ENCODE measurements at places on chromosomes 1 and 21. TPM values are rescaled to one million over a fixed set of nuclear protein-coding genes. Genes with fewer than 3 reads are reported as not detected.

The C1orf87 gene
- total RNA-seq, result not detected

The TAS1R1 gene
- not detected for total RNA-seq

The RGSL1 gene
- not detected for total RNA-seq

The PPM1J gene
- not detected for total RNA-seq

The FCAMR gene
- total RNA-seq, result 0.88 TPM

The HES3 gene
- total RNA-seq, result not detected

DNA sequence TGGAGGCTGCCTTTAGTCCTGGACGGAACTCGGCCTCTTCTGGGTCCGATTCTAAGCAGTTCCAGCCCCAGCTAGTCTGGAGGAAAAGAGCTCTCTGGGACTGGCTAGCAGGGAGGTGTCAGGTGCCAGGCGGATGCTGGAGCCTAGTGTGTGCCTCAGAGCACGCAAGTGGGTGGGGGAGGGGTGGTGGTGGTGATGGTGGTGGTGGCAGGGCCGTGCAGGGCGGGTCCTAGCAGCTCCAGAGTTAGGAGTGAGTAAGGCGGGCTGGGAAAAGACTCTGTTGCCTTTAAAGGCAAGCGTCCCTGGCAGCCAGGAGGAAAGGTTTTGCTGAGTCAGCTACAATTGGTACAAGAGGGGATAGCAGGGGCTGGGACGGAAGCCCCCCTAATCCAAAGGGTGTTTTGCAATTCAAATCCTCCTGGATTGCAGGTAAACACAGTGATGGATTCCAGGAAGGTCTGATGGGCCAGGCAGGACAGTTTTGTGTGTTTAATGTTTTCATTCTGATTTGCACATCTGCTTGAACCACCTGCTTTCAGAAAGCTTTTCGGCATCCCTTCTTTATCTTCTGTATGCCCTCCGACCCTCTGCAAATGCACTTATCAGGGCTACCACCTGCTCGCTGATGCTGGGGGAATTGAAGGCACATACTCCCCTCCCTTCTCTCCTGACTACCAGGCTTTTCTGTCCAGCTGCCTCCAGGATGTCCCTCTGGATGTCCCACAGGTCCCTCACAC lies 4.1 kb upstream of the SLC2A1 start:
- H3K4me1 ChIP-seq, result no peaks in the 10 kb centered on the region
- no peak overlapping the region for H3K4me3 ChIP-seq
- no peak for DNase-seq

- DNase-seq, result peak; percentile 86
- H3K4me1 ChIP-seq, result peaks cover 1% of the 10 kb centered on the region
- H3K27ac ChIP-seq, result peak overlapping the region; percentile 71
- H3K4me3 ChIP-seq, result no peak overlapping the region
- no peaks in the 10 kb centered on the region for H3K36me3 ChIP-seq
Observed at GRCh38 chr1:109499661-109500536, 6.0 kb downstream of the CYB561D1 start.

DNA sequence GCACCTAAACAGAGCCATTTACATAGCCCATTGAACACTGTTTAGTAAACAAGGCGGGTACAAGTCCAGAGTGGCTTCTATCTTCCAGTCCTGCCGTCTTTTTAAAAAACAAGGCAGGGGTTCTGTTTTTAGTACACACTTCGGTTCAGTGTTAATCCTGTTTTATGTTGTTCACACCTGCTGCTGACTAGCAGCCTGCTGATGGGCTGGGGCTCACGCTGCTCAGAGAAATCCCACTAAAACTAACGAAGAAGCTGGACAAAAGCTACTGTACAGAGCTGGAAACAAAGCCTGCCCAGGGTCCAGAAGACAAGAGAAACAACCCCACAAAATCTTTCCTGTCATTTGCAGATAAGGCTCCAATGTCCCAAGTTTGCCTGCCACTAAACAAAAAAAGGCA lies 13.2 kb downstream of the ESRRG start:
- H3K36me3 ChIP-seq, result no peaks in the 10 kb centered on the region
- H3K27me3 ChIP-seq, result no peaks in the 10 kb centered on the region
- DNase-seq, result no peak
- no peak overlapping the region for H3K27ac ChIP-seq
- no peaks in the 10 kb centered on the region for H3K4me1 ChIP-seq
- no peak overlapping the region for H3K4me3 ChIP-seq

DNA sequence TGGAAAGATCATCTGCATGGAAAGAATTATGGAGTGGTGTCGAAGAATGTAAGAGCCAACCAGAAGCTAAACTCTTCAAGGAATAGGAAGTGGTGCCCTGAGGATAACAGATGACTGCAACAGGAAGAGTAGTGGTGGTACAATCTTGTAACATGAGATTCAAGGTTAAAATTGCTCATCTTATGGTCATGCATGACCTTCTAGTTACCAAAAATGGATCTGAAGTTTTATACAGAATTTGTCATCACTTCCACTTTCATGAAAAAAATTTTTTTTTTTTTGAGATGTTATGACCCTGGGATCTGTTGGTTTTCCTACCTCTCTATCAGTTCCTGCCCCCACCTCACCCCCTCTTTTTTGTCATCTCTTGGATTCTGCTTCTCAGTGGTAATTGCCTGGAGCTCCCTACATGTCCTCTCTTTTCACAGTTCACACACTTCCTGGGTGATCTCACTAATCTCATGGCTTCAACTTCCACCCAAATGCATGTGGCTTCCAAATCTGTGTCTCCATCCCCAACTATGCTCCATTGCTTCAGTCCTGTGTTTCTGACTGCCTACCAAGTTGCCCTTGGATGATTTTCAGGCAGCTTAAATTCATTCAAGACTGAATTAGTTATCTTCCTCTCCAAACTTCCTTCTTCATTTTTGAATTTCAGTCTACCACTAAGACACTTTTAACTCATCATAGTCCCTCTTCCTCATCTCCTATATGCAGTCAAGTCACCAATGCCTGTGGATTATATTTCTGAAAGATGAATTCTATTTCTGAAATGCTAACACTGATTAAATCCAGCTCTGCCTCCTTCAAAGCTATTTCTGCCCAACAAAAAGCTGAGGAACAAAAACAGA lies 48.4 kb downstream of the SLAMF6 start:
- H3K36me3 ChIP-seq, result no peaks in the 10 kb centered on the region
- H3K4me1 ChIP-seq, result no peaks in the 10 kb centered on the region
- H3K27ac ChIP-seq, result no peak overlapping the region
- DNase-seq, result no peak
- H3K27me3 ChIP-seq, result no peaks in the 10 kb centered on the region
- no peak overlapping the region for H3K4me3 ChIP-seq

GRCh38 chr1:96741335-96741734 lies 19.8 kb downstream of the PTBP2 start:
- no peaks in the 10 kb centered on the region for H3K36me3 ChIP-seq
- no peaks in the 10 kb centered on the region for H3K27me3 ChIP-seq
- H3K4me1 ChIP-seq, result no peaks in the 10 kb centered on the region
- H3K4me3 ChIP-seq, result no peak overlapping the region
- no peak for DNase-seq
- no peak overlapping the region for H3K27ac ChIP-seq

DNA sequence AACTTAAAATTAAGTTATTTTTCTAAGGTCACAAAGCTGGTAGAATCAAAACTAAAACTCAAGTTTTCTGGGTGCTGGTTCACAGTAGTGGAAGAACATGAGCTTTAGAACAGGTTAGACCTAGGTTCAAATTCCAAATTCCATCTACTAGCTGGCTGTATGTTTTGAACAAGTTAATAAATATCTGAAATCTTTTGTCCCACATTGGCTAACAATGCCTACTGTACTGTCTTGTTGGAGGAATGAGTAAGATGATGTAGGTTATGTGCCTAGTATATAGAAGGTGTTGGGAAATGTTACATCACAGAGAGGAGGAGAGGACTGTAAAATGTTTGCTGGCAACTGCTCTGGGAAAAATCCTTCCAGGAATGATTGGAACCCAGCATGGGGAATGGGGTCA lies 14.0 kb upstream of the CD247 start:
- no peak overlapping the region for H3K27ac ChIP-seq
- no peak for DNase-seq
- no peaks in the 10 kb centered on the region for H3K27me3 ChIP-seq
- H3K4me1 ChIP-seq, result no peaks in the 10 kb centered on the region

DNA sequence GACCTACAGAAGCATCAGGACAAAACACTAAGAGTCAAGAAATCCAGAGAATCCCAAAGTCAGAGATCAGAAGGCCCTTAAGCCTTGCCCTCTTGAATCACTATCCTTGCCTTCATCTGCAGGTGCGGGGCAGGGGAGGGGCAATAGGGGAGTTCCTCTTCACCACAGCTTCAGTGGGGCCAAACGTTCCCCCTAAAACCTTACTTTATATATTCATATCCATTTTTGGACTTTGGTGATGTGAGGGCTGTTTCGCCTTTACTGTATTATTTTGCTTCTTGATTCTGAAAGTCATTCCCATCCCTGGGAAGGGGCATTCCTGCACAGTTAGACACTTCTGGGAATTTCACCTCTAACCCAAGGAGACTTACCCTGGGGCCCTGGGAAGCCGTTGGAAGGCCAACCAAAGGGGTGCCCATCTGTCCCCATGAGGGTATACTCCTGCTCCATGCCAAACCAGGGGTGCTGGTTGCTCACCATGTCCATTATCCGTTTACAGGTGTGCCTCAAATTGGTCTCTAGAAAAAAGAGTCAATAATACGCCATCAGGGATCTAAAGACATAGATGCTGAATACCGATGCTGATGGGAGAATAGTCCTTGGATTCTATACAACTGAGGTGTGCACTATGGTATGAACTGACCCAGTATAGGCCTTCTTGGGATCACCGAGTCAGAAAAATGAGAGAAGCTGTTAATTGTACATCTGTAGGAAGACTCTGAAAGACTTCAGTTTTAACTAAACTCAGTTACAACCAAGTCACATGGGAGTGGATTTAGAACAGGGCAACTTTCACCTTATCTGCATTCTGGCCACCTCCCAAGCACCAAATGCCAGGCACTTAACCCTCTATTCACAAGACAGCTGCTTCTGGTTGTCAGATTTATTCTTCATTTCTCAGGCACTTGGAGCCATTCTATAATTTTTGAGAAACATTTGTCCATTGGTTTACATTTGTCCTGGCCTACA lies 5.4 kb downstream of the GLUL start:
- H3K36me3 ChIP-seq, result peaks cover 66% of the 10 kb centered on the region
- DNase-seq, result no peak
- no peaks in the 10 kb centered on the region for H3K4me1 ChIP-seq
- no peak overlapping the region for H3K4me3 ChIP-seq

DNA sequence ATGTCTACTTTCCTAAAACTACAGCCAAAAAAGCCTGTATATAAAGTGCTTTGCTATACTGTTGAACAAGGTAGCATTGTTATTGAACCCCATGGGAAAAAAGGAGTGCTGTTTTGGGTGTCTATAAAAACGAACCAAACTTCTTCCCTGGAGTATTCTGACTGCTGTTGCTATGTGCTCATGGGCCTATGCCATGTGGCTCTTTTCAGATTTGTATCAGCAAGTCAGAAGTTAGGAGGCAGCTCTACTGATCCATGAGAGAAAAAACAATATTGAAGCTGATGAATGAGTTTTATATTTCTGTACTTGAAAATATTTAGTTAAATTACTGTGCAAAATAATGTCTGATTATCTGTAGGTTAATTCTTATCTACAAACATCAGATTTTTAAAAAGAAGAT lies 66.5 kb downstream of the ADGRL2 start:
- H3K4me3 ChIP-seq, result no peak overlapping the region
- H3K36me3 ChIP-seq, result no peaks in the 10 kb centered on the region
- H3K4me1 ChIP-seq, result no peaks in the 10 kb centered on the region
- H3K27ac ChIP-seq, result no peak overlapping the region
- DNase-seq, result no peak

DNA sequence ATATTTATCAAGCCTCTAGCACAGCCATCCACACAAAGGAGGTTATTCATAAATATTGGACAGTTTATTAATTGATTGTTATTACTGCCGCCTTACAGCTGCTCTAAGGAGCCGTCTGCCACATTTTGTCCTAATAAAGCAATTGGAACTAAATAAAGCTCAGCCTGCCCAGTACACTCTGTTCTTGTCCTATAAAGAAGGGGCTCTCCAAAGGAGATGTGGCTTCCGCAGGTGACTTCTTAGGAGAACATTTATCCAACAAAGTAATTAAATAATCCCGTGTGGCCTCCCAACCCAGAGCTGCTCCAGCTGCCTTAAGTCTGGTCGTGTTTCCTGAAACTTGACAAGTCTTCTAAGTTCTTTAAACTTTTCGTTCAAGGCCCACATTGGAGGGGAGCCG lies 497.7 kb downstream of the NPHP4 start:
- H3K27ac ChIP-seq, result no peak overlapping the region
- no peak for DNase-seq
- no peaks in the 10 kb centered on the region for H3K36me3 ChIP-seq
- H3K4me3 ChIP-seq, result no peak overlapping the region
- no peaks in the 10 kb centered on the region for H3K4me1 ChIP-seq
- no peaks in the 10 kb centered on the region for H3K27me3 ChIP-seq

DNA sequence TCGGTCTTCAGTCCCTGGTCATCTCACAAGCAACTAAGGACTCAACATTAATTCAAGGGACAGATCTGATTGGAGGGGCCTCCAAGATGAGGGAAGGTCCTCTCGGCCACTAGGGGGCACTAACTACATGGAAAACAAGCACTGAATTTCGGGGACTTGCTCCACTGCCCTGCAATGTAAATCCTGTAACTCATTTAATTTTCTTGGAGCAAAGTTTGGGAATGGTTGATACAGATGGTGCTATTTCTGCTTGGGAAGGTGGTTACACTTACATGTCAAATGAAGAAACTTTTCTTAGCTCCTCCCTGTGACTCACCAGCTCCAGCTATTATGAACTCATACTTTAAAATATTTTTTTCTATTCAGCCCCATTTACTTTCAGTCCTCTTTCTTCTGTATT lies 97.4 kb upstream of the KCNJ15 start:
- H3K4me1 ChIP-seq, result no peaks in the 10 kb centered on the region
- no peaks in the 10 kb centered on the region for H3K27me3 ChIP-seq
- H3K4me3 ChIP-seq, result no peak overlapping the region
- no peaks in the 10 kb centered on the region for H3K36me3 ChIP-seq

- peaks cover 7% of the 10 kb centered on the region for H3K4me1 ChIP-seq
- no peaks in the 10 kb centered on the region for H3K27me3 ChIP-seq
- H3K4me3 ChIP-seq, result peak overlapping the region; percentile 29
- no peaks in the 10 kb centered on the region for H3K36me3 ChIP-seq
Observed at GRCh38 chr1:152110860-152111514, 4.3 kb downstream of the TCHH start.

DNA sequence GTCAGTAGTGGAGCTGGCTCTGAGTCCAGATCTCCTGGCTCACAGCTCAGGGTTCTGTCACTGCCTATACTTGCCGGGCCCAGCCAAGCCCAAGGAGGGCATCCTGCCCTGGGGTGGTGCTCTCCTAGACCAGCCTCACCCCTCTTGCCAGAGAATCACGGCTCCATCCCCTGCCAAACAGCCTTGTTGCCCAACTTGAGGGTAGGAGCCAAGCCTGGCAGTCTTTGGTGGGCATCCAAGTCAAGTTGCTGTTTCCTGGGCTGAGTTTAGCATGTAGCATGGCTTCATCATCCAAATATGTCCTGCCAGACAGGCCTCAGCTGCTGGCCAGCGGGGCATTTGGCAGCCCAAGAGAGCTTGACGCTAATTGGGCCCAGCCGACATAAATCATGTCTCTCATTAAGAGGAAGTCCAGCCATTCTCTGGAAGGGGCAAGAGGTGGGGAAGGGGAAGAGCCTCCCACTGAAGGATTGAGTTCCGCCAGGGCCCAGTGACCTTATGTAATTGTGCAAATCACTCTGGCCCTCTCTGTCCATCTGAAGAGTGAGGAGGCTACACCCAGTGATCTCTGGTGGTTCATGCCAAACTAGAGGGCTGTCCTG lies 22.6 kb upstream of the TRABD2B start:
- no peak for DNase-seq
- no peaks in the 10 kb centered on the region for H3K36me3 ChIP-seq
- H3K27ac ChIP-seq, result no peak overlapping the region
- no peaks in the 10 kb centered on the region for H3K4me1 ChIP-seq
